ENCODE measurements at places on chromosomes 5 and 9.

DNA sequence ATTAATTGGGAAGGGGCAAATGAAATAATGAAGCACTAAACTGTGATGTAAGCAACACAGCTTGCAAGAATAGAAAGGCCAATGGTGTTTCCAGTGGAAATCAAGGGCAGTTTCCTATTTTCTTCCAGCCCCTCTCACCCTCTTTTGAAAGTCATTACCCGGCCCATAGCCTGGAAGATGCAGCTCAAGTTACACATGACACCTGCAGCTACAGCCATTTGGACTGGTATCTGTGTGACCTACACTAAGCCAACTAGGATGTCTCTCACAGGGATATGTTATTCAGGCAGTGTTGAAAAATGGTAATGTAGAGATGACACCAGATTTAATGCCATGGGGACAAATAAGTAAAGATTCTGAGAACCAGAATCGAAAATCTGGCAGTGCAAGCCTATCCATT lies 439.4 kb upstream of the ZNF462 start:
- no peak for DNase-seq

GRCh38 chr9:127796852-127797370 lies 5.8 kb upstream of the FPGS start:
- peak; percentile 73 for DNase-seq

DNA sequence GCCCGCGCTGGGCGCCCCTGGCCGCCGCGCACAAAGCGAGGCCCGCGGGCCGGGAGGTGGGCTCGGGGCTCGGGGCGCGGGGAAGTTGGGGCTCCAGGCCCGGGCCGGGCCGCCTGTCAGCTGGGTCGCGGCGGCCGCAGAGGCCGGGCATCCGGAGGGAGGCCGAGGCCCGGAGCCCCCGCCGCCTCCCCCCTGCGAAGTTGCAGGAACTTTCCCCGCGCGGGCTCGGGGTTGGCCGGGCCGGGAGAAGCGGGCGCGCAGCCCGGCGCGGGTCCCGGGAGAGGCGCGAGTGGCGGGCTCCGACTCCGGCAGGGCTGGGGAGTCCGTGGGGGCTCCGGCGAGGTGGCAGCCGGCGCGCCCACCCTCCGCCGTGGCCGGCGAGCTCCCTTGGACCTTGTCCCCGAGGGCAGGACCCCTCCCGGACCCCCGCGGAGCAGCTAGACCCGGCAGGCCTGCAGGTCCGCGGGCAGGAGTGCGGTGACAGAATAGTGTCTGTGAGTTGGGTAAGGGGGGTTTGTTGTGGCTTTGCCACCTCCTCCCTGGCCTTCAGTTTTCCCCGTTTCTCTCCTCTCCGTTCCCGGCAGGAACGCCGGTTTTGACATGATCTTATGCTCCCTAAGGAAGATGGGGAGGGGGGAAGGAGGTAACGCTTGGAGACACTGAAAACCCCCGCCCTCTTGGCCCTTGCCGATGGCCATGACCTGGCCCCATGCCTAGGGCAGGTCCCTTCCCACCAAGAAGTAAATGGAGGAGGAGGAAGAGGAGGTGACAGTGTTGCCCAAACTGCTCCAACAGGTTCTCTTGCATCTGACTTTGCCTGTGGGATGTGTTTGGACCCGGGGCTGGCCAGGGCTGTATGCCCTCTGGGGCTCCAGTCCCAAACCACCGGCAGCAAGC lies 942 bp downstream of the PHF2 start:
- peak; percentile 47 for DNase-seq

DNA sequence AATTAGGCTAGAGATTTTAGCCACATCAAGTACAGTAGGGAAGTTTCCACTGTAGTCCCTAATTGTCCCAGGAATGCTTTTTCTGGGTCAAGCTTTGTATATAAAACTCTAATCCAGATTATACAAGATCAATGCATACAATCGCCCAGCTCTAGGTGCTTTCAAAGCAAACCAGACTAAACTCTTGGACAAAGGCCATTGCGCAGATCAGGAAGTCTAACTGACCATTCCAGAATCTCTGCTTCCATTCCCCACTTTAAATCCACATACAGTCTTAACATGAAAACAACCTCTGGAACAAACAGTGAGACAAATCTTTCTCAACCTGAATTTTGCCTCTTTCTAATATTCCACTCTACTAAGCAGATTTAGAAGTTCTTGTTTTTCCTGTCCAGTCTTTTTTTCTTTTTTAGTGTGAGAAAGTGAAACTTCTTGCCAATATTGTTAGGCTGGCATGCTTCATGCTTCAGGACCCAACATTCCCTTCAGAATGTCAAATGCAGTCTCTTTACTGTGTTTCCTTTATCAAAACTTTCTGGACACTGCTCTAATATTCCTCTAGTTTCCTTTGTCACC lies 76.1 kb downstream of the ITGA1 start:
- DNase-seq: no peak

DNA sequence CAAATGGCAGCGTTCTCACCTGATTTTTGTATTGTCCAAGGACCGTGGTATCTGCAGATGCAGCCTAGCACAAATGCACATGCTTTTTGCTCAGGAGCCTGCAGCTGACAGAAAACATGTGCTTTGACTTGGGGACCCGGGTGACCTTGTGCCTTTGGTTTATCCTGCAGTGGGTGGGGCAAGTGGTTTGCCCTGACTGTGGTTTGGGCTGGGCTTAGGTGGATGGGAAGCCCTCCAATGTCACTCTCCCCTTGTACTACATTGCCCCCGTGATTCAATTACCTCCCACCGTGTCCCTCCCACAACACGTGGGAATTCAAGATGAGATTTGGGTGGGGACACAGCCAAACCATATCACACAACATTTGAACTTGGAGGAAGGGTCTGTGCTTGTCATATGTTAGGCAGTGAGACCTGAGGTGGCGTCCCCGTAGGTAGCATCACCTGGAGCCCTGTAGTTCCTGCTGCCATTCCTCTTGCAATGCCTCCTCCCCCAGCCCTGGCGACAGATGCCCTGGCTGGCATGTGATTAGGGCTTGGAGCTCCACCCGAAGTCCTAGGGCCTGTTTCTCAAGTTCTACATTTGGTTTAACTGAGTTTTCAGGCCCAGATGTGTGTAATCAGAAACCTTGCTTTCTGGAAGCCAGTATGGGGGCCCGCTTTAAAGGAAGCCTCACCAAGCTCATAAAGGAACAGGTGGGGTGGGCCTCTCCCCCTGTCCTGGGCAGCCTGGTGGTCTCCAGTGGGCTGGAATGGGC lies 2.1 kb downstream of the ANKRD33B start:
- DNase-seq: peak; percentile 45

GRCh38 chr5:61701877-61702602 lies 370.0 kb downstream of the ZSWIM6 start:
- no peak for DNase-seq

DNA sequence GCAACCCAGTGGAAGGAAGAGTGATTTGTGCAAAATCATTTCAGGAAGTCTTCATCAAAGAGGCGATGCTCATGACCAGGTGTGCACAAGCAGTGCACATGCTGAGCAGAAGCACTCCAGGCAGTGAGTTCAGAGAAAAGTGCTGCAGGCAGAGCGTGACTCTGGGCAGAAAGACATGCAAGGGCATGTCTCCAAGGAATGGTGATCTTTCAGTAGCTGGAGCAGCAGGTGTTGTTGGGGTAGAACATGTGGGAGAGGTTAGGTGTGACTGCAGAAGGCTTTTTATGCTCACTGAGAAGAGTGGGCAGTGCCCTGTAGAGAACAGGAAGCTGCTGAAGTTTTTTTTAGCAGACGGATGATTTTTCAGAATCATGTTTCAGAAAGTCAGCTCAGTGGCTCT lies 545.4 kb upstream of the TLE4 start:
- DNase-seq: no peak

DNA sequence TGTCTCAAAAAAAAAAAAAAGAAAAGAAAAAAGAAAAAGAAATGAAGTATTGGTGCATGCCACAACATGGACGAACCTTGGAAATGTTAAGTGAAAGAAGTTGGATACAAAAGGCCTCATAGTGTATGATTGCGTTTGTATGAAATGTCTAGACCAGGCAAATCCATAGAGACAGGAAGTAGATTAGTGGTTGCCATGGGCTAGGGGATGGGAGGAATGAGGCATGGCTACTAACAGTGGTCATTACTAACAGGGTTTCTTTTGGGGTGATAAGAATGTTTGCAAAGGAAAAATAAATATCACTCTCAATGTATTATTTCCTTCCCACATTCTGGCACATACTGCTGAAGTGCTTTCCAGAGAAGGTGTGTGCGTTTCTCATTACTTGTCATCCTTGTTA lies 44.1 kb downstream of the UGCG start:
- DNase-seq: no peak

- no peak for DNase-seq
Measured at GRCh38 chr5:96331681-96332361, 101.2 kb downstream of the PCSK1 start.

GRCh38 chr5:1005249-1005851 lies 3.3 kb upstream of the NKD2 start:
- DNase-seq: no peak

- no peak for DNase-seq
Measured at GRCh38 chr9:116495725-116496124, 191.4 kb upstream of the TRIM32 start.

GRCh38 chr5:59575648-59576445 lies 317.7 kb downstream of the PDE4D start:
- DNase-seq: no peak

DNA sequence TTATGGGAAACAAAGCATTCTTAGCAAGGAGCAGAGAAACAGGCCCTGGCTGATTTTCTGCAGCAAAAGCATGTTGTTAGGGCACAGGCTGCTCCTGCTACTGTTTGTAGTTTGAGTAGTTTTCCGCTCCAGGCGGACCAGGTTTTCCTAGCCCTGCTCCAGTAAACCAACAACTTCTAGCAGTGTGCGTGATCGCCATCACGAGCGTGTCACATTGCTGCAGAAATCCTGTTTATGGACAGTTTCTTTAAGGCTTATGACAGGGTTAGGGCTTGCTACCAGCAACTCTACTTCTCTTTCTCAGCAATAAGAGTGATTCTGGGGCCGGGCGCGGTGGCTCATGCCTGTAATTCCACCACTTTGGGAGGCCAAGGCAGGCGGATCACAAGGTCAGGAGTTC lies 803.9 kb upstream of the CDH10 start:
- DNase-seq: no peak

- peak; percentile 36 for DNase-seq
Measured at GRCh38 chr9:121289772-121290370, 21.9 kb downstream of the GSN start.

DNA sequence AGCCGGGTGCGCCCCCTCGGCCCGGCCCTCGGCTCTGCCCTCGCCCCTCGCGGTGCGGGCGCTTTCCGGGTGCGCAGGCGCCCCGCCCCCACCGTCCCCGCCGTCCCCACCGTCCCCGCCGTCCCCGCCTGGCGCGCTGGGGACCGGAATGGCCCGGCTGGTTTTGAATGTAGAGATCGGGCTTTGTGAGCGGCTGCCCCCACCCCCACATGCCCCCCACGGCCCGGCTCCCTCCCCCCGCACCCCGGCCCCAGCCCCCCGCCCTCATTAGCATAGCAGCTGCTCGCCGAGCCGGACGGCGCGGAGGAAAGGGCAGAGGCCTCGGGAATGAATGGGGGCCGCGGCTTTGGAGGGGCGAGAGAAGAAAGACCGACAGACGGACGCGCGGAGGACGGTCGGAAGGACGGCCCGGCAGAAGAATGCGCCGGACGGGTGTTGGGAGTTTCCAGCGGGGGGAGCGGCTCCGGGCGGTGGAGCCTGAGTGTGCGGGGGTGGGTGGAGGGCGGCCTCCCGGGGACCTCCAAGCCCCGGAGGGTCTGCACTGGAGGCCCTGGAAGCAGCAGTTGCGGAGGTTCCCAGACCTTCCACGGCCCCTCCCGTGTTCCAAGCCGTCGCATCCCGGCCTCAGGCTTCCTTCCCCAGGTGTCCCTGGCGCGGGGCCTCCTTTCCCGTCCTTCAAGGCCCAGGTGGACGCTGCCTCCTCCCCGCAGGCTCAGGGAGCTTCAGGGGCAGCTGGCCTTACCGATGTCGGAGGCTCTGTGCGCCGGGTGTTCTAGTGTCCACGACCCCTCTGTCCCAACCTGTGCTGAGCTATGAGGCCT lies 6.0 kb downstream of the NRARP start:
- no peak for DNase-seq

DNA sequence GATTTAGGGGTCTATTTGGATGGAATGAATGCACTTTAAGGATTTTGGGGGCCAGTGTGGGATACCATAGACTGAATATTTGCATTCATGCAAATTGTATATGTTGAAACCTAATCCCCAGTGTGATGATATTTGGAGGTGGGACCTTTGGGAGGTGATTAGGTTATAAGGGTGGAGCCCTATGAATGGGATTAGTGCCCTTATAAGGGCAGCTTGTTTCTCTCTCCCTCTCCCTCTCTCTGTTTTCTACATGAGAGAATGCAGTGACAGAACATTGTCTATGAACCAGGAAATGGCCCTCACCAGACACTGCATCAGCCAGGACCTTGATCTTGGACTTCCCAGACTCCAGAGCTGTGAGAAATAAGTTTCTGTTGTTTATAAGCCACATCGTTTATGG lies 166.1 kb downstream of the MED10 start:
- no peak for DNase-seq

DNA sequence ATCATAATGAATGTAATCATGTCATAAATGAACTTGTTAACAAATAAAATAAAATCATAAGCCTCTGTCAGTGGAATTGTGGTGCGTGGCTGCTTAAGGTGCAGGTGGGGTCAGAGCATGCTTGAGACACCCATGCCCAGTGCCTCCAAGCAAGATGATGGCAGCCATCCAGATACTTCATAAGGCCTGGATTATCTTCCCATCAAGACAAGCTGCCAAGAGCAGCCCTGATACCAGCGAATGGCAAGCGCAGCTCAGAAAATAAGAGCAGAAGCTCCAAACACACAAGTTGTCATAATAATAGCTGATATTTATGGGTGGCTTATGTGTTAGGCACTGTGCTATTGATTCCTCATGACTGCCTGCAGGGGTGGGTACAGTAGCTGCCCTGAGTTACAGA lies 21.8 kb upstream of the LMX1B start:
- DNase-seq: no peak

- DNase-seq: no peak
Measured at GRCh38 chr9:112048924-112049691, 126.0 kb downstream of the SUSD1 start.

DNA sequence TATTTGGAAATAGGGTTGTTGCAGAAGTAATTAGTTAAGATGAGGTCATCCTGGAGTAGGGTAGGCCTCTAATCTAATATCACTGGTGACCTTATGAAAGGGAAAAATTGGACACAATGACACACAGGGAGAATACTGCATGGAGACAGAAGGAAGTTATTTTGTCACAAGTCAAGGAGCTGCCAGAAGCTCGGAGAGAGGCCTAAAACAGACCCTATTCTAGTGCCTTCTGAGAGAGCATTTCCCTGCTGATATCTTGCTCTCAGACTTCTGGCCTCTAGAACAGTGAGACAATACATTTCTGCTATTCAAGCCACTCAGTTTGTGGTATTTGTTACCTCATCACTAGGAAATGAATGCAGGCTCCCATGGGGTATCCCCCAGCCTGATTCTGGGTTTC lies 332.9 kb downstream of the CSNK1G3 start:
- no peak for DNase-seq

GRCh38 chr5:179275381-179275878 lies 69.8 kb downstream of the ADAMTS2 start:
- DNase-seq: no peak

DNA sequence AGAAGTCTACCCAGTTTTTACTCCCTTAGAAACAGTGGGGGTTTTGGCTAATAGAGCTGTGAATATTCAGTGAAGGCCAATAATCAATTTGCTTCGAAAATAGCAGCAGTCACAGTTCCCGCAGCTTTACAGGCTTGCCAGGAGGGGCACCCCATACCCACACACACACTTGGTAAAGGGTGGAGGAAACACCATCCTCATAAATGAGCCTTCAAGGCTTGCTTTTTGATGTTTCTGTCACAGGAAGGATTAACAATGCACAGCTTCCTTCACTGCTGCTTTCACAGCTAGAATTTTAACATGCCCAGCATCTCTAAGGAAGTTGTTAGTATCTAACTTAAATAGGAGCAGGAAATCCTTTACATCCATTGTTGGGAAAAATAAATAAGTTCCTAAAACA lies 1247.5 kb upstream of the C9orf72 start:
- no peak for DNase-seq

All from NB4 (cell line).